Heart right ventricle (tissue), 16 donors: ENCODE measurements at places on chromosomes 7 and 10. TPM values are rescaled to one million over a fixed set of nuclear protein-coding genes. Genes with fewer than 3 reads are reported as not detected.

DNA sequence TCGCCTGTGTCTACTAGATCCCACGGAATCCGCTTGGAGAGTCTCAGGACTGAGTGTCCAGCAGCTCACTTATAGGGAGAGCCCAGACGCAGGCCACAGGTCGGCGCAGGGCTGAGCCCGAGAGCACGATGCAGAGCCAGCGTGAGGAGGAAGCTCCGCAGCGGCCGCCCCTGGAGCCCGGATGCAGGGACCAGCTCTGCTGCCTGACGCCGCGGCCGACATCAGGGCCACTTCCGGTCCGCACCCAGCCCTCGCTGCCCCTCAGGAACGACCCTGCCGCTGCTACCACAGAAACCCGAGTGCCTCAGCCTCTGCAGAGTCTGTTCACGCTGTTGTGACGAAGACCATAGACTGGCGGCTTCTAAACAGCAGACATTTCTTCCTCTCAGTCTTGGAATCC, 275.8 kb upstream of the PPP2R2D start:
- no peak for DNase-seq

GRCh38 chr10:83122336-83122735, 1017.0 kb upstream of the GHITM start:
- no peak for DNase-seq

DNA sequence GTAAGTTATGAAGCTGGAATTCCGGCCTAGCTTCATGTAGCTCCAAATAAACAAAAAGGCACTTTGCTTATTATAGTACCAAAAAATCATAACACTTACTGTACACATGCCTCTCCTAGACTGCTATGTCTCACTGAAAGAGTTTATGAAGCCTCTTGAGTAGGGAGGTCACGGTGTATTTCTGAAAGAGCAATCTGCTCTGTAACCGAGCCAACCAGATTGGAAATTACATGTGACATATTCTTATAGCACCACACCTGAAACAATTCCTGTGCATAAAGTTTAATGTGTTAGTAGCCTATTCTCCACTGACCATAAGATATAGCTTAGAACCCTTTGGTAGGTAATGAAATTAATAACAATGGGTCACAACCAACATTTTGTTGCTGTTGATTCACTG, 1.3 kb upstream of the FAM3C start:
- no peak for DNase-seq

- no peak for DNase-seq
Measured at GRCh38 chr7:123958186-123958703, 33.2 kb downstream of the SPAM1 start.

DNA sequence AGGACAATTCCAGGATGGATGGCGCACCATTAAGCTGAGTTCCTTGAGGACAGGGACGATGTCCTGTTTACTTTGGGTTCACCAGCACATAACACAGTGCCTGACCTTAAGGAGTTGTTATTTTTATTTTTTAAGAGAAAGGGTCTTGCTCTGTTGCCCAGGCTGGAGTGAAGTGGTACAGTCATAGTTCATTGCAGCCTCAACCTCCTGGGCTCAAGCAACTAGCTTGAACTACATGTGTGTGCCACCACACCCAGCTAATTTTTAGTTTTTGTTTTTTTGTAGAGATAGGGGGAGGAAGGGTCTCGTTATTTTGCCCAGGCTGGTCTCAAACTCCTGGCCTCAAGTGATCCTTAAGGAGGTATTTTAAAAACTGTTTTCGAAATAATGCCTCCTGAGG, 1.7 kb upstream of the CALU start:
- DNase-seq: no peak

Gene ADO
- polyA plus RNA-seq: 14.6 TPM
